ENCODE measurements at places on chromosomes 2 and 18. TPM values are rescaled to one million over a fixed set of nuclear protein-coding genes. Genes with fewer than 3 reads are reported as not detected.

The DAW1 gene
- total RNA-seq = not detected

- no peak for ATAC-seq
Observed at GRCh38 chr2:223007531-223007930, 44.5 kb upstream of the KCNE4 start.

DNA sequence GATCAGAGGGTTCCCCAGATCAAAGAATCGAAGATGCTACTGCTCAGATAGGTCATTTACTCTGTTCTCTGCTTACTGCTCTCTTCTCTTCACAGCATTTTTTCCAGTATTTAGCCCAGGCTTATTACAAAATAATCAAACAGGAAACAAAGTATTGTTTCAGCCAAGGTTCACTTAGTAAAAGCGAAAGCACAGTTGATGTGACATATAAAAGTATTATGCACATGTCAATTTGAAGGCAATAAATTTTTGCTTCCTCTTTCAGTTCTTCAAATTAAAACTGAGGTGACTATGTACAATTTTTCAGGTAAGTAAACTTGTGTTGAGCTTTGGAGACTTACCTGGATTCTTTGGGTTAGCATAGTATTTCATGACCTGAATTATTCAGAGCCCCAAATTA, 262.8 kb upstream of the CHST9 start:
- no peak for ATAC-seq

- no peak for ATAC-seq
Observed at GRCh38 chr18:78927156-78927555, 52.5 kb upstream of the SALL3 start.

- peak; percentile 57 for ATAC-seq
Observed at GRCh38 chr2:218883491-218884490, 3.1 kb downstream of the WNT10A start.

DNA sequence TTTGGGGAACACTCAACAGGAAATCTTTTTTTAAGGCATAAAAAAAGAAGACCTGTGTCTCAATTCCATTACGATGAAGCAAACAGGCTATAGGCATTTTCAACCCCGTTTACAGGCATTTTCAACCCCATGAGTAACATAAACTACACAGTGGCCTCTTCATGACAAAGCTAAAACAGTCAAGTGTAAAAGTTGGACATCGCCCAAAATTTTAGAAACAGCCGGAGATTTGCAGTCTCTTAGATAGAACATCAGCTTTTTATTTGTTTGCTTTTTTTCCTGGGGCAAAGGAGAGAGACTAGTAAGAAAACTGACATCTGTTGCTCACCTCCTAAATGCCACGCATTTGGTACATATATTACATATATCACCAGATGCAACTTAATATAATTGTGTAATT, 173.7 kb downstream of the CMPK2 start:
- ATAC-seq = no peak
